Kidney (tissue), 22 donors: ENCODE measurements at places on chromosomes 2 and 18.

- DNase-seq = no peak
Measured at GRCh38 chr18:46035696-46036680, 36.1 kb downstream of the PSTPIP2 start.

GRCh38 chr2:38586931-38587330 lies 15.8 kb downstream of the HNRNPLL start:
- DNase-seq = no peak

- DNase-seq = no peak
Measured at GRCh38 chr18:54117853-54118773, 106.4 kb downstream of the MBD2 start.

DNA sequence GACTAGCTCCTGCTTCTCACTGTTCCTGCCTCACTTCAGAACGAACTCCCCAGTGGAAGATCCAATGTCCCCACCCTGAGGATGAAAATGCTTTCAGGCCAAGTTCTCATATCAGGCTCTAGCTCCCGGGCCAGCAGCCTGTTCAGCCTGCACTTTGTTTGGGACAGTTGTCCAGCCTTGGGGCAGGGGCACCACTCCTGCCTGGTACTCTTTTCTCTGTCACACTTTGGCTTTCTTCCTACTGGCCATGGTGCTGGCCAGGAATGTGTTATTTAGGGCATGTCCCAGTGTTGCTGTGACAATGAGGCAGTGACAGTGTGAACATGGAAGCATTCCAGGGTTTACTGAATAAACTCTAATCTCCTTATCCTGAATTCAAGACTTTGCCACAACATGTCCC lies 154.1 kb downstream of the GALNT14 start:
- no peak for DNase-seq

DNA sequence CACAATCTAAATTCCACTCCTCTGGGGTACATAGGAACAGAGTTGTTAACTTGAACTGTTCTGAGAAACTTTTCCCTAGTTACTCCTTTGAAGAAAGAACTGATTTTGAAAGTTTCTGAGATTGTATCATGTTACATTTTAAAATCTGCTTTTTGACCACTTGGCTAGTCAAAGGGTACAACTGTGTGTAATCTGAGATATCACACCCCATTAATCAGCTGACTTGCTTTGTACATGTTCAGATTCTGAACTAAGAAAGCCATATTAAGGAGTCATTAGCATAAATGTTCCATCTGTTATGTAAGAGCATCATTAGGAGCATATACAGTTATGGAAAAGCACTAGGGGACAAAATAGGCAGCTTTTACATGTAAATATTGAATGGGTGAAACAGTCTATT lies 3.8 kb upstream of the WDR35 start:
- DNase-seq = peak; percentile 68

DNA sequence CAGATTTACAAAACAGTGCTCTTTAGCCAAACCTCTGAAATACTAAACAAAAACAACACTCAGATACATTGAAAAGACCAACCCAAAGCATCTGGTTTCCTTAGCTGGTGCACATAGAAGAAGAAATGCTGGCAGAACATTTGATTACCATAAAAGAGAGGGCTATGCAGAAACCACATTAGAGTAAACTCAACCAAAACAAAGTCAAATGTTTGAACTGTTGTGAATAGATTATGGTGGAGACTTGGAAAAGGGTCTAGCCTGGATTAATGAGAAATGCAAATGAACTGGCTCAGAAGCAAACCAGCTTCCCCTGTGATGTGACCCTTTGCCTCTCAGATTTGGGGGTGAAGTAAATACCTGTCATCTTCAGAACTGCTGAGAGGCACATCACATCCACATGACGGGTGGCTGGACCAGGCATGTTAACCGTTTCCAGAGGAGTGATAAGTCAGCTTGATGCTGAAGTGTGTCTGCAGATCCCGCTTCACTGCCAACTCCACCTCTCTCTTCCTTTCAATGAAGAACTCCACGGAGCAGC lies 153.0 kb downstream of the NRP2 start:
- DNase-seq = no peak

- DNase-seq = no peak
Measured at GRCh38 chr2:8211384-8211783, 470.5 kb upstream of the ID2 start.

- DNase-seq = no peak
Measured at GRCh38 chr2:62184512-62185230, 11.2 kb upstream of the B3GNT2 start.

- DNase-seq = peak; percentile 5
Measured at GRCh38 chr2:58137856-58138255, 91.2 kb downstream of the VRK2 start.

GRCh38 chr2:241514986-241515737 lies 6.8 kb upstream of the STK25 start:
- DNase-seq = no peak

DNA sequence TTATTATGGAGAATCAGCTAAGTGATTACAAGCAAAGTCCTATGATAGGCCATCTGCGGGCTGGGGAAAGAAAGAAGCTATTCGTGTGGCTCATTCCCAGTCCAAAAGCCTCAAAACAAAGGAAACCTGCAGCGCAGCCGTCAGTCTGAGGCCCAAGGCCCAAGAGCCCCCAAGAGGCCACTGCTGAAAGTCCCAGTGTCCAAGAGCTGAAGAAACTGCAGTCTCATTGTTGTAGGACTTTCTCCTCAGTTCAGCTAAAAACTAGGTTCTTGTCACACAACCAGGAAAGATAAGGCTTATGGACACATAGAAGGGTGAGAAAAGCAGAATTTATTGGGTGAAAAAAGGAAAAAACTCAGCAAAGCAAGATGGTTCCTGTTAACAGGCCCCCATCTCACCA lies 143.2 kb downstream of the RHBDD1 start:
- DNase-seq = no peak

DNA sequence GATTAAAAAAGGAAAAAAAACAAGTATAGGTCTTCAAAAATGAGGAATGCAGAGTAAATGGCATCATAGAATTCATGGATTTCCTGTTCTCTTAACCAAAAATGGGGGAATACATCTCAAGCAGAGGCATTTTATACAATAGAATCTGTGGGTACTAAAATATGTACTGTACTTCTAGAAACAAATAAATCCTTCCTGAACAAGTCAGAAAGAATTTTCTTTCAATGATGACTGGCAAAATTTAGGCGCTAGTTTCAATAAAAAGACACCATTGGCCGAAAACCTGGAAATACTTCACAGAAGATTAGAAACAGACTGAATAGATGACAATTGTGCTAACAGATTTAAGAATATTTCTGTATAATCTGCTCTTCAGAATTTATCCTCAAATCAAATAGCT lies 15.1 kb downstream of the TRAK2 start:
- no peak for DNase-seq
